NCI-H774 (cell line): ENCODE measurements at places on chromosomes 16 and 17.

GRCh38 chr16:66695935-66696668 is 441 bp downstream of the CMTM4 start:
- no peak for DNase-seq

- DNase-seq = no peak
These were observed 19.7 kb downstream of the MEAK7 start for GRCh38 chr16:84484579-84485254.

DNA sequence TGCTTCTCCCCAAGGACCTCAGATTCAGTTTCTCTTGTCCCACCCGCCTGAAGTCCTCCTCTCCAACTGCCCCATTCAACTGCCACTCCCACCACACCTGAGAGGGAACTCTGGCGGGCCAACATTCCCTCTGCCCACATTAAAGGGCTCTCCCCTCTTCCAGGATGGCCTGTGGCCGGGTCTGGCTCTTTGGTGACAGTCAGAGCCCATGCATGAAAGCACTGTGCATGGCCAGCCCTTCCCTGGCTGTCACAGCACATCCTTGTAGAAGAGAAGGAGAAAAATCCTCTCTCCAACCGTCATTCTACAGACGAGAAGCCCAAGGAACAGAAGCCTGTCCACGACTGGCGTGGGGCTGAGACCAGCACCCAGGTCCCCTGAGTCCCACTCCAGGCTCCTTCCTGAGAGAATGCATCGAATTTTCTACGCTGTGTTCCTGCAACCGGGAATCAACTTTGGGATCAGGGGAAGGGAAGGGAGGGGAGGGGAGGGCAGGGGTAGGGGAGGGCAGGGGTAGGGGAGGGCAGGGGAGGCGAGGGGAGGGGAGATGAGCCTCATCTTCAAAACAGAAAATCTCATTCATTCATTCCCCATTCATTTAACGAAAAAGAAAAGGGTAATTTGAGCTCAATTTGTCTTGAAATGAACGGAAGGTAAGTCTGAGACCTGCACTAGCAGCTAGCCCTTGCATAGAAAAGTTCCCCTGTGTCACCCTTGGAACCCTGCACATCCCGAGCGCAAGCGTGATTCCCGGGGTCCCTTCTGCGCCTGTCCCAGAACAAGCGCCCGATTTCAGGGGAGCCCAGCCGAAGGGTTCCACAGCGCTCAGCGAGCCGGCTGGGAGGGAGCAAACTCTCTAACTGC is at the start of gene ABCC12:
ABCC12 (minus strand) TSS at position 68 of the 864 bp plus-strand sequence. CDS start 9,569 bp downstream, outside the sequence.
- no peak for DNase-seq

- DNase-seq = no peak
These were observed 434.5 kb downstream of the SHISA9 start for GRCh38 chr16:13335879-13336278.

DNA sequence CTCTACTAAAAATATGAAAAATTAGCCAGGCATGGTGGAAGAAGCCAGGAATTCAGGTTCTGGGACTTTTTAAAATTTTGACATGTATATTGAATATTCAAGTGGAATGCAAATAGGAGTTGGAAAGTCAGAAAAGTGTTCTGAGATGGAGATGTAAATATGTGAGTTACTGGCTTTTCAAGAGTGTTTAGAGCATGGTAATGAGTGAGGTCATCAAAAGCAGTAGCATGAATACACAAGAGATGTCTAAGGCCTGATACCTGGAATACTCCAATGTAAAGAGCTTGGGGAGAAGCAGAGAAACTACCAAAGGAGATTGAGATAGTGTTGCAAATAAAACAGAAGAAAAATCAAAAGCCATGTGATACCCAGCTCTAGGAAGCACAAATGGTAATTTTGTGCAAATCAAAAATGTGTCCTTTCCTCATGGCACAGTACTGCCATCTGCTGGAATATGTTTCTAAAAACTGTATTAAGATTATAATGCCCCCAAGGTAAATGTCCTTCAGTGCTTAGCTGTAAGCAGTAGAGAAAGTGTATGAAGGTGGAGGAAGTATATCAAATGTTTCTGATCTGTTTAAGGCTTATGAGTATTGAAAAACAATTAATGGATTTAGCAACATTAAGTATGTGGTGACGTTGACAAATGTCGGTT is 908.4 kb downstream of the KCNJ18 start:
- no peak for DNase-seq

DNA sequence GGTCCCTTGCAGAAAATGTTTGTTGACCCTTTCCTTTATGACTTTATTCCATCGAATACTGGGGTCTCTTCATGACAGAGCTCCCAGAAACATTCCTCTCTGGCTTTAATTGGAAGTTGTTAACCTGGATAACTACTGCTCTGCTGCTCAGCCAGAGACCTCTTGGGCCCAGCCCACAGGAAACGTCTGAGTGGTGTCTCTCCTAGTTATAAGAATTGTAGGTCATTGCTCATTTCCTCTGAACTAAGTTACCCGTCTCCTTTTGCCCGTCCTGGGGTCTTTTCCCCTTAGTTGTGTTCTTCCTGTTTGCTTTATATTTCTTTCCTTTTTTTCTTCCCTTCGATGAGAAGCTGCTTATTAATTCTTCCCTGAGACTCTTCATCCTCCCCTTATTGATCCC is 9.0 kb downstream of the MAP2K6 start:
- no peak for DNase-seq

DNA sequence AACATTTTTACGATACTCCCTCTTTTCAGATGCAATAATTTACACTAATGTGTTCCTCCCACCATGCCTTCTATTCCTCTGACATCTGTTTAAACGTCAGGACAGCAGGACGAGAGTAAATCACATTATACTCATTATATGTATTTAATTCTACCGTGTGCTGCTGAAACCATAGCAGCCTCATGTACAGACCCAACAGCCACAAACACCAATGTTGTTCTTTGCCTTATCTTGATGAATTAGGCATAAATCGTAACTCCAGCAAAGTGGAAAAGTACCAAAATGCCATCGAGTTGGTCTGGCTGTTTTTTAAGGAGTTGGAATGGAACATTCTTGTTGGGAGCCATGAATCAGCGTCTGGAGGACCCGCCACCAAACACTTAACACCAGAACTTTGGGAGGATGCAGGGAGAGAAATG is 82.9 kb upstream of the FOXF1 start:
- no peak for DNase-seq

- DNase-seq = no peak
These were observed 701 bp downstream of the JMJD6 start for GRCh38 chr17:76725580-76726230.

GRCh38 chr16:82991966-82992675 is 365.4 kb downstream of the CDH13 start:
- DNase-seq = no peak

GRCh38 chr16:56792967-56793366 is 63.0 kb downstream of the NUP93 start:
- DNase-seq = no peak

- peak; percentile 60 for DNase-seq
These were observed 15.4 kb upstream of the ZNF287 start for GRCh38 chr17:16584273-16584995.

GRCh38 chr16:60123392-60124023 is 1389.4 kb upstream of the GOT2 start:
- DNase-seq = no peak

GRCh38 chr16:49503256-49504022 is 129.8 kb downstream of the C16orf78 start:
- DNase-seq = no peak

- no peak for DNase-seq
These were observed 24.6 kb upstream of the PHB1 start for GRCh38 chr17:49439305-49439672.

DNA sequence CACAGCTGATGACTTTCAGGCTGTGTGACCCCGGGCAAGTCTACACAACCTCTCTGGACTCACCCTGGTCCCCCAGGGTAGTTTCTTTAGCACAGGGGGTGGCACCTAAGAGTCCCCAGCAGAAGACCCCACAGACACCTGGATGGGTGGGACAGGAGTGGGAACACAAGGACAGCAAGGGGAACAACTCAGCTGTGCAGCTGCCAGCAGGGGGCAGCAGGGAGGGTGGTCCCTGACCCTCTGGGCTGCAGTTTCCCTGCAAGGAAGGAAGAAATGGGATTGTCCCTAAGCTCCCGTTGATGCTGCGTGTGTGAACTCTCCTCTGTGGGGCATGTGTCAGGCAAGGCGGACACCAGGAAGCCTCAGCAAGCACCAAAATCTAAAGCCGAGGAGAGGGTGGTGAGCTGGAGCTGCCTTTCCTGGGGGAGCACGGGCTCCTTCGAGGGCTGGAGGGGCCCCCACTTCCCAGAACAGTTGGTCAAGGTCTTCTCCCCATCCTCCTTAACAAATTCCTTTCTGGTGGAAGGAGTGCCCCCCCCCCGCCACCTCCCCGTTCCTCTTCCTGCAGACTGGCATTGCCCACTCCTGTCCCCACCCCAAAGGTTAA is 24.1 kb upstream of the CDH5 start:
- DNase-seq = no peak

GRCh38 chr16:67936124-67936879 is at the start of gene PSMB10:
PSMB10 (minus strand) TSS chr16:67936850; CDS start chr16:67936749, 101 bp downstream.
- DNase-seq = no peak

GRCh38 chr17:35915153-35915964 is 15.2 kb downstream of the RDM1 start:
- no peak for DNase-seq

DNA sequence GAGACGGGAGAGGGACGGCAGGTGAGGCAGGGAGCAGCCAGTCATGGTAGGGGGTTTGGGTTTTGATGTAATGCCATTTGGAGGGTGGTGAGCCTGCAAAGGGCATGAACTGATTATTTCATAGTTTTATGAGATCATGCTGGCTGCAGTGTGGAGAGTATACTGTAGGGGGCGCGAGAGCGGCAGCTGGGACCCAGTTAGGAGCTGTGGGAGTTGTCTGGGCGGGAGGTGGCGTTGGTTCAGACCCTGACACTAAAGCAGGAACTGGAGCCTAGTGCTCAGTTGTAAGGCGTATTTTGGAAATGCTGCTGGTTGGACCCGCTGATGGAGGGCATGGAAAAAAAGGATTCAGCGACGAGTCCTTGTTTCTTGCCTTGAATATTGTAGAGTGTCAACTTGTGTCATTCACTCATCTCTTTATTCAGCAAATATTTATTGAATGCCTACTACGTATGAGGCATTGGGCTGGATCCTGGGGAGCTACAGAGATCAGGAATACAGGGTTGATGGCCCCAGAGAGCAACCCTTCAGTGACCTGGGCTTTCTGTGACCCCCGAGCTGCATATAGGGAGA is 23.7 kb upstream of the KDM8 start:
- peak; percentile 42 for DNase-seq

DNA sequence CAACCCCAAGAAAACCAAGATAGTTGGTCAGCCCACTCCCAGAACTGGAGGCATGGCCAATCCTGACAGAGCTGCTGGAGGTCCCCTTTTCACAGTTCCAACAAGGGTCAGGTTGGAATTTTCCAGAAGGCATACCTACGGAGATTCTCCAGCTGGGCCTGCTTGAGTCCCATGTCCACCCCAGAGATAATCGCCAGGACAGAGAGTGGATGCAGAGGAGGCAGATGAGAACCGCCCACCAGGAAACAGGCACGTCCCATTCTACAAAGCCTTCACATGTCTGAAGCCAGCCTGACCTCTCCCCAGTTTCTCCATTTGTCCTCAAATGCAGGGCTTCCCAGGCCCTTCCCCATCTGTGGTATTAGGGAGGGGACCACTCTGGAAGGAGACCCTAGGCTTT is 47.4 kb upstream of the SMURF2 start:
- DNase-seq = no peak

DNA sequence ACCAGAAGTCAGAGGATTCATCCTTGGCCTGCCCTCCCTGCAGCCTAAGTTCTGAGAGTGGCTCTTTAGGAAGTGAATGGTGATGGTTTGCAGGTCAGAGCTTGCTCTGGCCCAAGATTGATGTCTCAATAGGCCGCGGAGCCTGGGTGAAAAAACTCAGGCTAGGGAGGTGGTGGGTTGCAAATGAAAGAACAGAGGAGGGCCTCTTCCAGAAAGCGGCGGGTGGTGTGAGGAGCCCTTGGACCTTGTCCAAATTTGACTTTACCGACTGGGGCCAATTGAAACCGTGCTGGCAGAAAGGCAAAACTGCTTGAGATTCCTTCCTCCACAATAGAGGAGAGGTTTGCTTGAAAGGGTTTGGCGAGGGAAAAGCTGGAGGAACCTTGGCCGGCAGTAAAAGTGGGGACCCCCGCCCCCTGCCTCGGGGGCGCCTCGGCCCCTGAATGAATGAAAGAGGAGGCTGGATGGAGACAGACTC is 331.3 kb downstream of the SEC14L1 start:
- DNase-seq = no peak

- no peak for DNase-seq
These were observed 133.8 kb upstream of the CCL2 start for GRCh38 chr17:34121311-34121710.

DNA sequence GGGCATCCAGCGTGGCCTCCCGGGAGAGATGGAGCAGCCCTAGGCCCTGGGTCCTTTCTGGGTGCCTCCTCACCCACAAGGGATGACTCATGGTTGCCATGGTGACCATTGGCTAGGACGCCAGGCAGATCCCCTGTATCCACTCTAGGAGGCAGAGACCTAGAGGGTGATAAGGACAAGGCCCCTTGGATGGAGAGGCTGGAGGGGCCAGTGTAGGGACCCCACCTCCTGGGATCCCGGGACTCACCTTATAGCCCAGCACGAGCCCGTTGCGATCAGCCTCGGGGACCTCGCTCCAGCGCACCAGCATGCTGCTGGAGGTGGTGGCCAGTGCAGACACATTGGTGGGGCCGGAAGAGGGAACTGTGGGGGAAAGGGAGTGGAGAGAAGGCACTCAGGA is 82.2 kb upstream of the CDC42EP4 start:
- DNase-seq = no peak

- DNase-seq = no peak
These were observed 94.5 kb upstream of the WSCD1 start for GRCh38 chr17:5975661-5976060.

GRCh38 chr16:87033021-87033471 is 284.1 kb downstream of the C16orf95 start:
- no peak for DNase-seq

DNA sequence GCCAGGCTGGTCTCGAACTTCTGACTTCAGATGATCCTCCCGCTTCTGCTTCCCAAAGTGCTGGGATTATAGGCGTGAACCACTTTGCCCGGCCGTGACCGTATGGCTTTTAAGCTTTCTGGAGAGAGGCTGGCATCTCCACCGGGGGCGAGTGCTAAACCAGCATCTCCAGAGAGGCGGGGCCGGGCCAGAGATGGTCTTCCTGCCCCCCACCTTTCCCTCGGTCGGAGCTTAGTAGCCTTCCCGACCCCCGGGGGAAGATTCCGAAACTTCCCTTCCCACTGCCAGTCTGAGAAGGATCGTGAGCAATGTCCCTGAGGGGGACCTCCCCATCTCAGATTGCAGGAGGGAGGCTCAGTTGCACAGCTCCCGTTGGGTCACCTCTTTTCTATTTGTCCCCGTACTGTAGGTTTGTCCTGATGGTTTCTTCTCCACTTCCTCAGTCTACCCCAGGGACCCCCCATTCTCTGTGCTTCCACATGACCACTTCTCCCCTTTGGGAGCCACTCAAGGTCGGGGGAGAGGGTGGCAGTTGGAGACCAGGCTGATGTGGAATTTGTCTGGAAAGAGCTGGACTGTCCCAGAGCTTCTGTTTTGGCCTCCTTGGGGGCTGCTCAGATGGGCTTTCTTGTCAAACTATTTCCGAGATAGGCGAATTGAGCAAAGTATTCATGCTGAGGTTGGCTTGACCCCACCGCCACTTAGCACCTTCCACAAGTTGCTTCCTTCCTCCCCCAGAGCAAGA is 18.2 kb downstream of the IGF2BP1 start:
- DNase-seq = no peak

GRCh38 chr17:6000426-6000825 is 69.8 kb upstream of the WSCD1 start:
- no peak for DNase-seq

GRCh38 chr17:63698886-63699637 is 863 bp downstream of the LIMD2 start:
- no peak for DNase-seq

- no peak for DNase-seq
These were observed 83.6 kb upstream of the NLRP1 start for GRCh38 chr17:5667871-5668270.
